ENCODE measurements at places on chromosomes 5 and 9.

- DNase-seq = no peak
Measured at GRCh38 chr9:87276851-87277261, 220.8 kb upstream of the DAPK1 start.

GRCh38 chr5:96384353-96384752, 48.7 kb downstream of the PCSK1 start:
- no peak for DNase-seq

GRCh38 chr5:106142116-106142515, 1528.6 kb downstream of the EFNA5 start:
- no peak for DNase-seq

DNA sequence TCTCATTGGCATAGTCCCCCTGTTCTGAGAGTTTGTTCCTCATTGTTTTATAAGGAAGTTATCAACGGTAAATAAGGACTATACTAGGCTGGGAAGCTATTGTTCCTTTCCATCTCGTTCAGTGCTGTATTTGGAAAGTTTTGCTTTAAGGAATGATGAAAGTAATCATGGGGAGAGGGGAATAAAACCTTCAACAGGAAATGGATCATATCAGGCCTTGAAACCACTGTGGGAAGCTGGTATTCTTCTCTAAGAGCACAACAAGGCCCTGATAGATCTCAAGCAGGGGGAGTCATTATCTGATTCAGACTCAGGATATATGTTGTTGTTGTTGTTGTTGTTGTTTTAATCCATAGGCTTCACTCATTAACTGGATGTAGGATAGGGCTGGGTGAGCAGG, 474.5 kb downstream of the ENC1 start:
- DNase-seq = no peak

GRCh38 chr9:134842321-134842720, 38.3 kb upstream of the FCN2 start:
- no peak for DNase-seq

GRCh38 chr5:34905564-34905963, 9.7 kb downstream of the RAD1 start:
- no peak for DNase-seq

- no peak for DNase-seq
Measured at GRCh38 chr9:136560586-136560985, 14.7 kb upstream of the NOTCH1 start.

DNA sequence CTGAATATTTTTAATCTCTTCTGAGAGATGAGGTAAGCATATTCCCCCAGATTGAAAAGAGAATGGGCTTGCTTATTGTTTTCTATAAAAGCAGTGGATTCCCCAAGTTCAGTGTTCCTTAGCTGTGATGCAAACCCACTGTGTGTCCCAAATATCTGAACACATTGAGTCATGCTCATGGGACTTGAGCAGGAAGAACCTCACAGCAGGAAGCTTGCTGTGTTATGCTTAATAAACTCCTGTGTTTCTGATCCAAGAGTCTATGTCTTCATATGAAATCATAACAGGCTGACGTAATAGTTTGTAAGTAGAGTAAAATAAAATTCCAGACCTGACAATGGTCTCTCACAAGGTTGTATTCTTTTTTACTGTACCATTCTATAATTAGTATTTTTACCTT, 24.8 kb upstream of the LOX start:
- no peak for DNase-seq

DNA sequence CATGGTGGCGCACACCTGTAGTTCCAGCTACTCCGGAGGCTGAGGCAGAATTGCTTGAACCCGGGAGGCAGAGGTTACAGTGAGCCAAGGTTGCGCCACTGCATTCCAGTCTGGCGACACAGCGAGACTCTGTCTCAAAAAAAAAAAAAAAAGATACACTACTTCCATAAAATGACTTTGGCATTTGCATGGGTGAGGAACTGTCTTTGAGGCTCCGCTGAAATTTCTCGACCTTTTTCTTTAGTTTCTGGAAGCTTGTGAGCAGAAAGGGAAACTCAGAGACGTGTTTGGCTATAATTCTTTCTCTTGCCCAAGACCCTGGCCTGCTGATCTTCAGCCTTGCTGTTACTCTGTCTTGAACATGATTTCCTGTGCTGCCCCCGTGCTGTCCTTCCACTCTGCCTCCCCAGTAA, 37.3 kb downstream of the SPIN1 start:
- no peak for DNase-seq

GRCh38 chr5:50808406-50808805, 142.0 kb downstream of the PARP8 start:
- no peak for DNase-seq

DNA sequence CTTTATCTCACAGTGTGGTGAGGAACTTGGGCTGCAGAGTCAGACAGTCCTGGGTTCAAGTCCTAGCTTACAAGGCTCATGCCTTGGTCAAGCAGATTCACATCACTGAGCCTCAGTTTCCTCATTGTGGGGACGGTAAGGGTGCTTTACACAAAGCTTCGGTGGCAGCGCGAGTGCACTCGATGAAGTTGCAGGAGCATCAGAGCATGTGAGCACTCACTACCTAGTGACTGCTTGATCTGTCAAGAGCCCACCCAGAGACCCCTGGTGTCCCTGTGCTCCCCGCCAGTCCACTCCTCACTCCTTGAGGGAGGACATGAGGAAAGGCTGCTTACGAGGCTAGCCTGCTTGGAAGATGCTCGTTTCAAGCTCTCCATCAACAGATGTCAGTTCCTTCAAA, 56.2 kb upstream of the GARNL3 start:
- DNase-seq = no peak

- no peak for DNase-seq
Measured at GRCh38 chr9:18473652-18474279, at the start of gene ADAMTSL1. TSS of gene ADAMTSL1 (plus strand) at chr9:18474153. CDS start at chr9:18474233, 80 bp downstream.

- DNase-seq = no peak
Measured at GRCh38 chr9:110185806-110186205, 22.2 kb downstream of the C9orf152 start.

DNA sequence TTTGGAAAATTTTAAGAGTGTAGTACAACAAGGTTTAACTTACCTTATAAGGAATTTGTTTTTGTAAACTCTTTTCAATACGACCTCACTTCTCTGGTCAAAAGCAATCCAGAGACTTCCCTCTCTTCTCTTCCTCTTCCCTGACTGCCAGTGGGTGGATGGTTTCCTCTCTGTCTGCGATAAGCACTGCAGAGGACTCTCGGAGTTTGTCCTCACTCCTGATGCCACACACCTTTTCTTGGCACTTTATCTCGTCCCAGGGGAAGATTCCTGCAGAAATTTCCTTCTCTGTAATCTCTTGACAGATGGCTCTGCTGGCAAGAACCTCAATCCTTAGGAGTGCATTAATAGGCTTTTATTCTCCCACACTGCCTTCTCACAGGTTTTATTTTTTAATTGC, 641.6 kb downstream of the NR2F1-AS1 start:
- no peak for DNase-seq

- DNase-seq = no peak
Measured at GRCh38 chr9:133615186-133615585, 6.0 kb upstream of the FAM163B start.

DNA sequence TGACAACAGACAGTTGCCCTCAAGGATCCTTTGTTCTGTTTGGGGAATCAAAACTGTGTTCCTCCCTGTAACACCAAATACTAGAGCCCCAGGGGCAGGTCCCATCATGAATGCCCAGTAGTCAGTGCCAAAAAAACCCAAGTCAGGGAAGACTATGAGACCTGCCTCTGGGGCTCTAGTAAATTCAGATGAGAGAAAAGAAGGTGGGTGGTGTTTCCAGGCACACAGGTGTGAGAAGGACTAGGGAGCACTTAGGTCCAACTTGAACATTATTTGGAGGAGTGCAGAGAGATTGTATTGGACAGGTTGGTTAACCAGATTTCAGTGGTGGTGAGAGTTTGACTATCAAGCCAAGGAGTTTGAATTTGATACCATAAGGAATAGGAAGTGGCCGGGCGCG, 52.0 kb downstream of the SLC22A5 start:
- no peak for DNase-seq

DNA sequence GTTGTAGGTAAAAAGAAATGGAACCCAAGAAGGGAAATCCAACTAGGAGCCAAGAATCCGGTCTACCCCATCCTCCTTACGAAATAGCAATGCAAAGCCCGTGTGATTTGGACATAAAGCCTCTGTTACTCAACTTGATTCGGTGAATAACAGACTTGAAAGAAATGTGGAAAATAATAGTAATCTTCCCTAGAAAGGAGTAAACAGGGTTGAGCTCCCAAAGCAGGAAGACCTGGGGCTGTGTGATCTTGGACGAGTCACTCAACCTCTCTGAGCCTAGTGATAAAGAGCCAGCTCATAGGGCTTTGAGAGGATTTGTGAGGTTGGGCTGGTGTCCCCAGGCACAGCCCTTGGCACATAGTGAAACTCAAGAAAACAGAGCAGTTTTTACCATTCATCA, 42.7 kb upstream of the IL17B start:
- DNase-seq = no peak

GRCh38 chr5:155150012-155150411, 136.5 kb downstream of the KIF4B start:
- DNase-seq = no peak

- no peak for DNase-seq
Measured at GRCh38 chr9:130894546-130894945, 2.1 kb downstream of the QRFP start.

Measured in esophagus squamous epithelium (tissue), 5 donors.